ENCODE measurements at places on chromosomes 3 and 15. TPM values are rescaled to one million over a fixed set of nuclear protein-coding genes. Genes with fewer than 3 reads are reported as not detected.

Gene KLHL40
- total RNA-seq = not detected

Gene ADGRG7
- total RNA-seq = not detected

Gene CKMT1B
- total RNA-seq = not detected

Gene CACNA2D2
- 0.13 TPM for total RNA-seq

Gene SLC22A14
- 0.47 TPM for total RNA-seq

Gene WNT5A
- 30.4 TPM for total RNA-seq

Gene KIF15
- 2.7 TPM for total RNA-seq

Gene XIRP1
- not detected for total RNA-seq

Gene AGBL1
- total RNA-seq = not detected

Gene GBE1
- total RNA-seq = 39.8 TPM

Gene MESP2
- not detected for total RNA-seq

Gene FGD5
- not detected for total RNA-seq

Gene LINGO1
- 2.1 TPM for total RNA-seq

Gene TARS3
- total RNA-seq = 15.8 TPM

Gene SLC22A13
- total RNA-seq = 1.2 TPM

Gene ECE2
- total RNA-seq = not detected

Gene FRMD4B
- total RNA-seq = 0.52 TPM

Gene SCAANT1
- total RNA-seq = not detected

Gene ACKR4
- total RNA-seq = 0.64 TPM

Gene CCR3
- total RNA-seq = not detected

Gene PTPN9
- 50.1 TPM for total RNA-seq

Gene GATA2
- total RNA-seq = 0.91 TPM

Gene PLAAT1
- not detected for total RNA-seq

Gene TTLL13
- total RNA-seq = not detected

Gene FBXO22
- 32.7 TPM for total RNA-seq

Gene ST3GAL6
- 4.4 TPM for total RNA-seq

Gene PPARG
- 6.2 TPM for total RNA-seq

Gene EIF5A2
- total RNA-seq = 24.3 TPM

Gene TM6SF1
- total RNA-seq = 5.9 TPM

Gene ARPIN
- 18.7 TPM for total RNA-seq

Gene DPP8
- total RNA-seq = 34.2 TPM

Gene EPHA3
- total RNA-seq = 1.6 TPM

Gene CKMT1A
- not detected for total RNA-seq

Gene OIP5
- total RNA-seq = 3.1 TPM

Gene MKRN2OS
- total RNA-seq = not detected

Gene C3orf22
- not detected for total RNA-seq
